ENCODE measurements at places on chromosomes 11 and 22. TPM values are rescaled to one million over a fixed set of nuclear protein-coding genes. Genes with fewer than 3 reads are reported as not detected.

DNA sequence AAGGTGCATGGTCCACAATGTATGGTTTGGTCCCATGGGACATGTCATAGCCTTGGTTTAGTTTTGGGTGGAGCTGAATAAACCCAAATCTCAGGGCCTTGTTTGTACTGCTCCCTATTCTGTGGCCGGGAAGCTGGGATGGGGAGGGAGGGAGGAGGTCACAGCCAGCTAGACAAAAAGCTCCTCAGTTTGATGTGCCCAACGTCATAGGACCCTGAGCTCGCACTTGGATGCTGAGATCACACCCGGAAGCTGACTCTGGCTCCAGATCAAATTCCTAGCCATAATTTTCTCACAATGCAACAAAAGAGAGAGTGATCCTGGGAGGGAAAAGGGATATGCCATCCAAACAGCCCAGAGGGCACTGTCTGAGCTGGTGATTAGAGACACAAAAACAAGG, 1.5 kb downstream of the HSPB2 start:
- DNase-seq: no peak

GRCh38 chr11:10818594-10818993, 9.9 kb upstream of the EIF4G2 start:
- no peak for DNase-seq

DNA sequence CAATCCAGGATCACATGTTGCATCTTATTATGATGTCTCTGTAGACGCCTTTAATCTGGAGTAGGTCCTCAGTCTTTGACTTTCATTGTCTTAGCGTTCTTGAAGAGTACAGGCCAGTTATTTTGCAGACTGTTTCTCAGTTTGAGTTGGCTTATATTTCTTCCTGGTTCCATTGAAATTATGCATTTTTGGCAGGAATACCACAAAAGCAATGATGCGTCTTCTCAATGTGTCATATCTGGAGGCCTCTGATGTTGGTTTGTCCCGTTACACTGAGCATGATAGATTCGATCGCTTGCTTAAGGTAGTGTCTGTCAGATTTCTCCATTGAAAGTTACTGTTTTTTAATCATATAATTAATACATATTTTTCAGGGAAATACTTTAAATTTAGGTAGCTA, 30.6 kb downstream of the TECTA start:
- DNase-seq: no peak

- no peak for DNase-seq
Observed at GRCh38 chr11:94954753-94955152, 18.6 kb downstream of the CWC15 start.

The CCDC34 gene
- 22.3 TPM for polyA plus RNA-seq

The GSTT2B gene
- polyA plus RNA-seq: 27.6 TPM

- no peak for DNase-seq
Observed at GRCh38 chr11:78946945-78947902, 372.6 kb upstream of the NARS2 start.

The BTBD18 gene
- 0.14 TPM for polyA plus RNA-seq

GRCh38 chr22:38162881-38163843, 18.5 kb downstream of the PLA2G6 start:
- no peak for DNase-seq

The RHOD gene
- polyA plus RNA-seq: 8.8 TPM

GRCh38 chr11:119179983-119180382, 5.3 kb upstream of the NHERF4 start:
- DNase-seq: no peak

The APOBEC3C gene
- polyA plus RNA-seq: 12.1 TPM

The MYRF gene
- polyA plus RNA-seq: 7.9 TPM

DNA sequence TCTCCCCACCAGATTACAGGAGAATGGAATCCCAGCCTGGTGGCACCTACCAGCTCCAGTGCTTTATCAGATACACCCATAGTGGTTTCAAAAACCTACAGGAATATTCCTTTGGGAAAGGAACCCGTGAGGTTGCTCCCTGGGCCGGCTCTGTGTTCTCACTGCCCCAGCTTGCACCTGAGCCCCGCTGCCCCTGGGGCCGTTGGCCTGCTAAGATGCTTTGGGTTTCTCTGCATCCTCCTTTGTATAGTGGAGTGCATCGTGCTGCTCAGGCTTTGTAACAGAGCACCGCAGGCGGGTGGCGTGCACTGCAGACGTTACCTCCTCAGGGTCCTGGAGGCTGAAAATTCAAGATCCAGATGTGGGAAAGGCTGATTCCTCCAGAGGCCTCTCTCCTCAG, 414.1 kb downstream of the BRD1 start:
- no peak for DNase-seq

The SYT13 gene
- polyA plus RNA-seq: 12.8 TPM

DNA sequence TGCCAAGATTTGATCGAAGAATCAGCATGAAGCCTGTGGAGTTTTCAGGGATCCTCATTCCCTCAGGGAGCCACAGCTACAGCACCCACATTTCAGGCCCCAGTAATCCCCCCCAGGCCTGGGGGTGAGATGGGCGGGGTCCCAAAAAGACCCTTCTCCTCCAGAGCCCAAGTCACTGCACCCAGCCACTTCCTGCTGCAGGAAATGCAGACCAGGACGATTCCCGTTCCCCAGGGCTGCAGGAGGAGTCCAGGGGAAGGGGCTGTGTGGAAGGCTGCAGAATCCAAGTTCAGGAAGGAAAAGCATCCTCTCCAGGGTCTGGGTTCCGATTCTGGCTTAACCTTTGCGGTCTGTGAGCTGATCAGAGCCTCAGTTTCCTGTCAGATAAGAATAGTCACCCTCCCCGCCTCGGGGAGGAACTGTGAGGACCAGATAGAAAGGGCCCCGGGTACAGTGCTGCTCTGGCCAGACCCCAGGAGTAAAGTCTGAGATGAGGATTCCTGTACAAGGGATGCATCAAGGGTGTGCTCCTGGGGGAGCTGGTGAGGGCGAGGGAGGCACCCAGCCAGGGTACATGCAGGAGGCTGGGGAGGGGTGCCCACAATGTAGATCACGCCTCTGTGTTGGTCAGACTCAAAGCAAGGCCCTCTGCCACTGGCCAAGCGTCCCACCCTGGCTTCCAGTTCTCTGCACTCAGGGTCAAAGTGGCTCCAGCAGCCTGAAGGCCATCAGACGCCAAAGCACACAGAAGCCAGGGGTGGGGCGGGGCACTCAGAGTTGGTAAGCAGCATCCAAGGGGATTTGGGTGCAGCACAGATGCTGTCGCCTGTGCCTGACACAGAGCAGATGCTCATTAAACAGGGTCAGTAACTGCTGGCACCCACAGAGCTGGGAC, 30.1 kb upstream of the TP53I11 start:
- DNase-seq: no peak

The SLC22A12 gene
- 3.0 TPM for polyA plus RNA-seq

The C22orf31 gene
- polyA plus RNA-seq: 1.7 TPM

DNA sequence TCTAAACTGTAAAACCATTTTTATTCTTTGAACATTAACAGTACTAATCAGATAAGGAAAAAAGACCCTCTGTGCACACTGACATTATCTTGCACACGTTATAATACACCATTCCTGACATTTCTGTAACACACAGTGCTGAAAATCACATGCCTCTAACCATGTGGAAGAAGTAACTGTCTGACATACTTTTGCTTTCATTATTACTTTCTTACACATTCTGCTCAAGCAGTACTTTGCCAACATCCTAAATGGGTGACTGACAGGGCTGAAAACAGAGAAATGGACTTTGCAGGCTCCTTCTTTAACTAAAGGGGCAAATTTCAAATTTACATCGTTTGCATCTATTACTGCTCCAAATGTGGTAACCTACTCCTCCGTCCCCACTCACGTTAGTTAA, 22.8 kb upstream of the TP53AIP1 start:
- DNase-seq: no peak

The ANKRD42 gene
- polyA plus RNA-seq: 18.9 TPM

DNA sequence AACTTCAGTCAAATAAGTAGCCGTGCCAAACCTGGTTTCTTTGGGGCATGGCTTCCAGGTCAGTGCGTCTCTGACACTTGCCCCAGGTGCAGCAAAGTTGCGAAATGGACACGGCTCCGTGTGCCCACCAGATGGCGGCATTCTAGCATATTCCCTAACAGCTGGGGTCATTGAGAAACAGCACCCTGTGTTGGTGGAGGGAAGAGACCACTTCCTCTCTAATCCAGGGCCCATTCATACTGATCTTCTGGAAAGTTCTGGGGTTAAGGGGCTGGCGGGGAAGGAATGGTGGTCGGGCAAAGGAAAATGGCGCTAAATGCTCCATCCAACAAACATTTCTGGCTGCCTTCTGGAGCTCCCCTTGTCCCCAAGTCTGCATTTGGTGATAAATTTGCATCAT, 141.2 kb upstream of the TIMP3 start:
- DNase-seq: no peak

DNA sequence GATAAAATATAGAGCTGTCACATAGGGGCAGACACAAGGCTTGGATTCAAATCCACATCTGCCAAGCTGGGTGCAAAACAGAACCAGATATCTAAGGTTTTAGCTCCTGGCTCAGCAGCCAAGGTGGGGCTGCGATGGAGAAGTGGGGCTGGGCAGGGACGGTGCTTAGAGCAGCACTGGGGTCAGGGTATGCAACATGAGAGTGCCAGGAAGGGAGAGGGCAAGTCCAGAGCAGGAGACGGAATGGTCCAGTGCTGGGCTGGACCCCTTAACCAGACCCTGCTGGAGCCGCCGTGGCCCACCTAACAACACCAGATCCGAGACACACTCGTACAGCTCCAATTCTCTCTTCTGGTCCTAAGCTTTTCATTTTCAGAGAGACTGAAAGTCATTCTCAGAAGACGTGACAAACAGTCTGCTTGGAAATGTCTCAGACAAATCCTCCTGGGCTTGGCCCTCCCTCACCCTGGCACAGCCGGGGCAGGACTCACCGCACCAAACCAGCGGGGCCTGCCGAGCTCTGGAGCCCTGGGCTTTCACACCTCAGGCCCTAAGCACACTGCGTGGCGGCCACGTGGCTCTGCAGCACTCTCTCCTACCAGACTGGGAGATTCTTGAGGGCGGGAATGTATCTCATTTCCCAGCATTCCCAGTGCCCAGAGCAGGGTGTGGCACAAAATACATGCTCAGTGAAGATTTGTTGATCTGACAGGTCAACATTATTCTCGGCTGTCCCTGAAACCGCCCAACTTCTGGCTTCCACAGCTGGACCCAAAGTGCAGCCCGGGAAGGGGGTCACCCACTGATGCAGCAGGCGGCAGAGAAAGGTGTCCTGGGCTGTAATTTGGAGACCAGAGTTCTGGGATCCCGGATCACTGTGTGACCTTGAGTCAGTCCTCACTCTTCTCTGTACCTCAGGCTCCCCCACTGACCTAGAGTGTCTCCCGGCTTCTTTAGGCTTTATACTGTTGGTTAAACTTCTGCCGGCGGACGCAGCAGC, 11.6 kb downstream of the LRRC32 start:
- DNase-seq: no peak

DNA sequence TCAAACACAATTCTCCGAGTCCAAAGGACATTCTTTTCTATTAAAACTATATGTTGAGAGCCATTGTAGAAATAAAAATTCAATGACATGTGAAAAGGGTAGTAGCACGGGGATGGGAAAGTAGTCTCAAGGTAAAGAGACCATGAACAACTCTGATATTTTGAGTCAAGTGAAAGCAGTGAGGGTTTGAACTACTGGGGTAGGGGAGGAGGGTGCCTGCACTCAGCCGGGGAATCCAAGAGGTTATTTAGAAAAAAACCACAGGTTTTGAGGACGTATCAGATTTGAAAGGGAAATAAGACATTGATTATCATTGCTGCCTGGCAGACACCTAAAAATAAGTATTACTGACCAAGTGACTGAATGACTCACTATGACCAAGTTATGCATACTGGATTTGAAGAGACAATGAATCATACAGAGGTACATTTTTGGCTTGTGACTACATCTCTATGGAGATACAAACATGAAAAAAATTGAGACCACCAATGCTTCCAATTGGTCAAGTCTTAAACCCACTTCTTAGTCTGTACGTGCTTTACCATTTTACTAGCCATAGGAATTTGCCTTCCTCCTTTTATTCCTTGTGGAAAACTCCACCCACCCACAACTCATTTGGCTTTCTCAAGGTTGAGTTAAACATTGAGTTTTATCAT, 2.2 kb upstream of the OR52H1 start:
- no peak for DNase-seq

The RFPL2 gene
- not detected for polyA plus RNA-seq

The BARX2 gene
- 0.08 TPM for polyA plus RNA-seq

All from left renal pelvis (tissue), 4 donors.